ENCODE measurements at places on chromosomes 12 and 14.

DNA sequence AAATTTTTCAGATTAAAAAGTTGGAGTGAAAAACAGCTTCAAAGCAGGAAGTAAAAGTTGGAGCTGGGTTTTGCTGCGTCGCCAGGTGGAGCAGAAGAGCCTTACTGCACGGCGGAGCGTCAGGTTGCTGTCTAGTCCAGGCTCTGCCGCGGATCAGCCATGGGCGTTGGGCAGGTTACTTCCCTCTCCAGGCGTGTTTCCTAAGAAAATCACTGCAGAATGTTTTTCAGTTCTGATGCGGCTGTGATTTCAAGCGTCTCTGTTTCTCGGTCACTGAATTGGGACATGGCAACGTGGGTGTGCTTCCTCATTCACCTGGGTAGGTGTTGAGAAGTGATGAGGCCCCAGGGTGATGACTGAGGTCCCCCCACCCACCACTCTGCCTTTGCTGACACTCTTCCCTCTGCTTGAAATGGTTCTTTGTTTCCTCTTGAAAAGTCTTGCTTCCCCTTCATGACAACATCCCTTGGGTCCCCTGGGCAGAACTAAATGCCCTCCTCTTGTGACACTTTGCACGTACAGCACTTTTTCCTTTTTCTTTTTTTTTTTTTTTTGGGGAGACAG is 7.6 kb downstream of the EVL start:
- DNase-seq, result no peak

DNA sequence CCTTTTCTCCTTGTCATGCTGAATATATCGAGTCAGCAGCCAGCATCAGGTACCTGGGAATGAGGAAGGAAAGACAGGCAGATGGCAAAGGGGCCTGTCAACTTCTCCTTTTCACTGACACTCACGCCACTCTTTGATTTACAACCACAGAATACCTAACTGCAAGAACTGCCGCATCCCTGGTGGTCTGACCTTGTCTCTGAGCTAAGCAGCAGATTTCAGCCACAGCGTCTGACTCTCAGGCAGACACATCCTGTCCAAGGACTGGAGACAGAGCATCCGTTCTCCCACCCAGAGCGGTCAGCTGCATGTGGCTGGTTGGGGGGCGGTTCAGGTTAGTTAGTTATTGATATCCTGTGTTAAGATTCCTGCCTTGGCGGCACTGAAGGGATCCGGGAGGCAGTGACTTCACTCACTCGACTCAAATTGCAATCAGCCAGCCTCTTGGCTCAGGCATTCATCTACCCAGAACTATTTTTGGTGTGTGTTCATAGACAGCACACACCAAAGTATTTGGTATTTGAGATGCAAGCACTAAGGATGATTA is 11.2 kb upstream of the MAP1LC3B2 start:
- no peak for DNase-seq

- no peak for DNase-seq
These were observed 4.5 kb downstream of the DDHD1 start for GRCh38 chr14:53148671-53149070.

- DNase-seq, result no peak
These were observed 9.5 kb upstream of the IRF2BPL start for GRCh38 chr14:77037938-77038568.

DNA sequence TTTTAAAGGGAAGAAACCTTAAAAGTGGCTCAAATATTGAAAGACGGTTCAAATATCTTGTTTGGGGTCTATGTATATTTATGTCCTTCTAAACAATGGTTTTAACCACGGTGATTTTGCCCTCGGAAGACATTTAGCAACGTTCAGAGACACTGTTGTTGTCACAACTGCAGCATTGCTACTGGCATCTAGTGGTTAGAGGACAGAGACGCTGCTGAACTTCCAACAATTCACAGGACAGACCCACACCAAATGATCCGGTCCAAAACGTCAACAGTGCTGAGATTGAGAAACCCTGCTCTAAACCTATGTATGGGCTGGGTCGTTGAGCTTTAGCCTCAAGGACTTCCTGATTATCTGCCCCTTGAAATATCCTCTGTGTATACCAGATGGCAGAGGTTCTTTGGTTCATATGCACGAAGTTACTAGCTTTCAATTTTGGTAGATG is 1.7 kb downstream of the ANGEL1 start:
- no peak for DNase-seq

DNA sequence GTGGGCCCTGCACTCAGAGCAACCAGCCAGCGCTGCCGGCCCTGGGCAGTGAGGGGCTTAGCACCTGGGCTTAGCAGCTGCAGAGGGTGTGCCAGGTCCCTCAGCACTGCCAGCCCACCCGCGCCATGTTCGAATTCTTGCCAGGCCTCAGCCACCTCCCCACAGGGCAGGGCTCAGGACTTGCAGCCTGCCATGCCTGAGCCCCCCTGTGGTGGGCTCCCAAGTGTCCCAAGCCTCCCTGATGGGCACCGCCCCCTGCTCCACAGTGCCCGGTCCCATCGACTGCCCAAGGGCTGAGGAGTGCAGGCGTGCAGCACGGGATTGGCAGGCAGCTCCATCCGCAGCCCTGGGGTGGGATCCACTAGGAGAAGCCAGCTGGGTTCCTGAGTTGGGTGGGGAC is 98.0 kb upstream of the NID2 start:
- DNase-seq, result no peak
